ENCODE measurements at places on chromosomes 6 and 20.

- DNase-seq, result no peak
- H3K27me3 ChIP-seq, result no peaks in the 10 kb centered on the region
- H3K4me1 ChIP-seq, result no peaks in the 10 kb centered on the region
- H3K36me3 ChIP-seq, result no peaks in the 10 kb centered on the region
Observed at GRCh38 chr20:16828666-16829305, 80.6 kb downstream of the OTOR start.

DNA sequence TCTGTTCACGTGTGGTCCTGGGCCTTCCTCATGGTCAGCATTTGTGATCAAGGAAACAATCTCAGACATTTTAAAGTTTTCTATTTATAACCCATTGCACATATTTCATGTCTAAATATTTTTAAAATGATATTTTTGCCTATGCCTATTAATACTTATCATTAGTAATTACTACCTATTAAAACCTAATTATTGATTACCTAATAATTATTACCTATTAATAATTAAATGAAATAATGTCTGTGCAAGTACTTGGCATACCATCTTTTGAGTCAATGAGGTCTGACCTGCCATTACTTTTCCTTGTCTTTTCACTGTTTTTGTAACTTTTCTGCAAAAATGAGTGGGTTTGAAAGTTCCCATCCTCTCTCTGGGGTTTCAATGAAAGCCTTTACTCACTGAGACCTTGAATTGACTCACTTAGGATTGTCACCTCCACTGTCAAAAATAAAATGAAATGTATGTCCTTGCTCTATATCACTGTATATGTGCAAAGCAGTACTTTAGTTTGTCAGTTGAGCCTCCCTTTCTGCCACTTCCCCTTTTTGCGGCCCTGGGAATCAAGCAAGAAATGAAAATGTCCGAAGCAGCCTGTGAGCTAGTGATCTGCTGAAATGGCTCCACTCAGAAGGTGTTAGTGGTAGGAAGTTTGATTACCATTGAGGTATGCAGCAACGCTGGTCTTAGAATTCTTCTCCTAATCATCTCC lies 87.8 kb downstream of the L3MBTL3 start:
- H3K27me3 ChIP-seq, result no peaks in the 10 kb centered on the region
- H3K36me3 ChIP-seq, result peaks cover 7% of the 10 kb centered on the region
- no peak overlapping the region for H3K4me3 ChIP-seq
- H3K4me1 ChIP-seq, result no peaks in the 10 kb centered on the region
- H3K27ac ChIP-seq, result no peak overlapping the region

- DNase-seq, result no peak
- H3K4me1 ChIP-seq, result no peaks in the 10 kb centered on the region
- H3K36me3 ChIP-seq, result no peaks in the 10 kb centered on the region
- H3K27me3 ChIP-seq, result no peaks in the 10 kb centered on the region
Observed at GRCh38 chr20:43565758-43566104, 6.9 kb downstream of the SGK2 start.

- H3K36me3 ChIP-seq, result no peaks in the 10 kb centered on the region
- no peak overlapping the region for H3K4me3 ChIP-seq
- H3K27ac ChIP-seq, result no peak overlapping the region
- no peak for DNase-seq
- H3K4me1 ChIP-seq, result no peaks in the 10 kb centered on the region
Observed at GRCh38 chr20:14764511-14765369, 427.3 kb upstream of the FLRT3 start.

- no peaks in the 10 kb centered on the region for H3K27me3 ChIP-seq
- H3K4me1 ChIP-seq, result no peaks in the 10 kb centered on the region
- H3K27ac ChIP-seq, result no peak overlapping the region
- no peak overlapping the region for H3K4me3 ChIP-seq
Observed at GRCh38 chr6:135280375-135281136, 99.4 kb downstream of the MYB start.

- no peak for DNase-seq
- H3K36me3 ChIP-seq, result no peaks in the 10 kb centered on the region
- H3K27ac ChIP-seq, result no peak overlapping the region
- no peaks in the 10 kb centered on the region for H3K27me3 ChIP-seq
- no peaks in the 10 kb centered on the region for H3K4me1 ChIP-seq
Observed at GRCh38 chr6:163118941-163119340, 295.6 kb upstream of the QKI start.

- H3K36me3 ChIP-seq, result no peaks in the 10 kb centered on the region
- no peak for DNase-seq
- H3K27ac ChIP-seq, result no peak overlapping the region
- H3K4me3 ChIP-seq, result no peak overlapping the region
- no peaks in the 10 kb centered on the region for H3K4me1 ChIP-seq
Observed at GRCh38 chr20:54474046-54474445, 1.3 kb upstream of the DOK5 start.

DNA sequence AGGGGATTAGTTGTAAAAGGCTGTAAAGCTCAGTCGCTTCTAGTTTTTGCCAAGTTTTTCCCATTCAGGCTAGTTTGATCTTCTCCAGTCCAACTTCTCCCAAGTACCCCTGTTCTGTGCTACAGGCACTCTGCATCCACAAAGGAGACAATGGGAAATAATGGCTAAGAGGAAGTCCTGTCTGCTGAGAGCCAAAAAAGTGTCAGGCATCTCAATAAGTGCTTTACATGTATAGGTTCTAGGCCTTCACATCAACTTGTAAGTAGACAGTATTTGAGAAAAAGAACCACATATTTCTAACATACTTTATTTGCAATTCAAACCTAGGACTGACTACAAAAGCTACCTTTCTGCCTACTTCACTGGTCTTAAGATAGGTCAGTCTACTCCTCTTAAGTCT lies 4.9 kb downstream of the HTR1B start:
- H3K4me3 ChIP-seq, result no peak overlapping the region
- H3K36me3 ChIP-seq, result no peaks in the 10 kb centered on the region
- H3K4me1 ChIP-seq, result no peaks in the 10 kb centered on the region
- DNase-seq, result no peak

DNA sequence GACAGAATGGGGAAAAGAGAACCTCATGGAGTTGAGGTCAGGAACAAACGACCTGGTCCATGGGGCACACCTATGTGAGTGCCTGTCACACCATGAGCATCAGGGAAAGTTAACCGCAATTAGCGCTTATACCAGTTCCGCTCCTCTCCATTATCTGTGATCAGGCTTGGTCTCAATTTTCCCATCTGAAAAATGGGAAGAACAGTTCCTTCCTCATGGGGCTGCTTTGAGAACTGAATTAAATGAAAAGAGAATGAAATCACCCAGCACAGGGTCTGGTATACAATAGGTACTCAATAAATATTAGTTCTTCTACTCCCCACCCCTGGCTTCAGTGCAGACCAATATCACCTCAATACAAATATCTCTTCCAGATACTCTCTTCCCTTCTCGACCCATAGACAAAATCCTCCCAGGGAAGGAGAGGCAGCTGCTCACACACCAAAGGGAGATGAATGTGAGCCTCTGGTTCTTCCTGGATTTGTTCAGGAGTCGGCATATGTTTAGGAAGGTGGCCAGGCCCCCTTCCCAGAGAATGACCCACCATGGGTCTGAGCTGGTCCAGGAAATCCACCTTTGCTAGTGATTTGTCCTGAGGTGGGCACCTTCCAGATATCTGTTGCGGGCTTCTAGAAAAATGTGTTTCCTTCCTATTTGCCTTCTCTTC lies 2.4 kb upstream of the PTGIS start:
- no peak for DNase-seq
- no peaks in the 10 kb centered on the region for H3K4me1 ChIP-seq
- H3K4me3 ChIP-seq, result no peak overlapping the region
- H3K27me3 ChIP-seq, result no peaks in the 10 kb centered on the region

DNA sequence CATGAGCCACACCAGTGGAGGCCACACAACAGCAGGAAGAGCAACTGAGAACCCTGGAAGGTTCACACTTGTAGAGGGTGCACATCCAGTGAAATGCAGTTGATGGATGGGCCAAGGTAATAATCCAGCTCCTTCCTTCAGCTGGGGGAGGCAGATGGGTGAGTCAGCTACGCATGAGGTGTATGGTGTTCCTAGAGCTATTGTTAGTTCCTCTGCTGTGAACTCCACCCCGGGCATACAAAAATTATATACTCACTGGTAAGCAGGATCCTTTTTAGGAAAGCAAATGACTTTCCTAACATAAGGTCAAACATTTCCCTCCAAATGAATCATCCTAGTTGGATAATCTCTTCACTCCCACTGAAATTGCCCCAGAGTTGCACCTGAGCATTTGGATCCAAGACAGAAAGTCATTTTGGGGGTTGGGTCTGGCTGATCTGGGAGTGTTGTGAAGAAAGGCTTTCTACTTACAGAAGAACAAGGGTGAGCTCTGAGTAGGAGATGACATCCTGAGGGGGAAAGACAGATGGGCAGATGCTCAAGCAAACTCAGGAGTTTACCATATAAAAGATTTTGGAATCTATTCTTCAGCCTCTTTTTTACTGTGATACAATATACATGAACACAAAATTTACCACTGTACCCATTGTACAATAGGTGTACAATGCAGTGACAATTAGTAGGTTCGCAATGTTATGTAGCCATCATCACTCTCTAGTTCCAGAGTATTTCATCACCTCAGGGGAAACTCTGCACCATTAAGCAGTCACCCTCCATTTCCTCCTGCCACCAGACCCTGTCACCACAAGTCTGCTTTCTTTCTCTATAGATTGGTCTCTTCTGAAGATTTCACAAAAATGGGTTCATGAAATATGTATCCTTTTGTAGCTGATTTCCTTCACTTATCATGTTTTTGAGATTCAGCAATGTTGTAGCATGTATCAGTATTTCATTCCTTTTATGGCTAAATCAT lies 11.1 kb downstream of the HLA-F start:
- peaks cover 7% of the 10 kb centered on the region for H3K4me1 ChIP-seq
- H3K36me3 ChIP-seq, result no peaks in the 10 kb centered on the region
- H3K4me3 ChIP-seq, result no peak overlapping the region

- H3K36me3 ChIP-seq, result no peaks in the 10 kb centered on the region
- no peak overlapping the region for H3K27ac ChIP-seq
- DNase-seq, result no peak
- H3K4me1 ChIP-seq, result no peaks in the 10 kb centered on the region
- H3K4me3 ChIP-seq, result no peak overlapping the region
- H3K27me3 ChIP-seq, result no peaks in the 10 kb centered on the region
Observed at GRCh38 chr6:131761060-131761761, 46.6 kb upstream of the ENPP1 start.

- no peak for DNase-seq
- no peaks in the 10 kb centered on the region for H3K36me3 ChIP-seq
- H3K4me1 ChIP-seq, result no peaks in the 10 kb centered on the region
- no peak overlapping the region for H3K4me3 ChIP-seq
- no peaks in the 10 kb centered on the region for H3K27me3 ChIP-seq
Observed at GRCh38 chr6:9766240-9766915, 648.5 kb downstream of the TFAP2A start.

DNA sequence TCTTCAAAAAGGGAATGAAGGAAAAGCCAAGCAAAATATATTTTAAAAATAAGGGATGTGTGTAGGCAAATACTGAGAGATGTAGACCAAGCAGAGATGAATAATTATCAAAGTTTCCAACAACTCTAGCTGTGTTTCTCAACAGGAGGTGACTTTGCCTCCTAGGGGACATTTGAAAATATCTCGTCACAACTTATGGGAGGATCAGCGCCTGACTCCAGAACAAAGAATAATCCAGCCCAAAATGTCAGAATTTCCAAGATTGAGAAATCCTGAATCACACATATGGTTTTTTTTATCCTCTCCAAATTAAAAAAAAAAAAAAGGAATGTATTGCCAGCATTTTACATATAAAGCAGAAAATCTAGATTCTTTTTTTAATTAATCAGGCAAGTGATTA lies 241.2 kb upstream of the ZFP64 start:
- no peaks in the 10 kb centered on the region for H3K27me3 ChIP-seq
- no peaks in the 10 kb centered on the region for H3K4me1 ChIP-seq
- H3K36me3 ChIP-seq, result no peaks in the 10 kb centered on the region
- no peak overlapping the region for H3K27ac ChIP-seq
- no peak overlapping the region for H3K4me3 ChIP-seq

DNA sequence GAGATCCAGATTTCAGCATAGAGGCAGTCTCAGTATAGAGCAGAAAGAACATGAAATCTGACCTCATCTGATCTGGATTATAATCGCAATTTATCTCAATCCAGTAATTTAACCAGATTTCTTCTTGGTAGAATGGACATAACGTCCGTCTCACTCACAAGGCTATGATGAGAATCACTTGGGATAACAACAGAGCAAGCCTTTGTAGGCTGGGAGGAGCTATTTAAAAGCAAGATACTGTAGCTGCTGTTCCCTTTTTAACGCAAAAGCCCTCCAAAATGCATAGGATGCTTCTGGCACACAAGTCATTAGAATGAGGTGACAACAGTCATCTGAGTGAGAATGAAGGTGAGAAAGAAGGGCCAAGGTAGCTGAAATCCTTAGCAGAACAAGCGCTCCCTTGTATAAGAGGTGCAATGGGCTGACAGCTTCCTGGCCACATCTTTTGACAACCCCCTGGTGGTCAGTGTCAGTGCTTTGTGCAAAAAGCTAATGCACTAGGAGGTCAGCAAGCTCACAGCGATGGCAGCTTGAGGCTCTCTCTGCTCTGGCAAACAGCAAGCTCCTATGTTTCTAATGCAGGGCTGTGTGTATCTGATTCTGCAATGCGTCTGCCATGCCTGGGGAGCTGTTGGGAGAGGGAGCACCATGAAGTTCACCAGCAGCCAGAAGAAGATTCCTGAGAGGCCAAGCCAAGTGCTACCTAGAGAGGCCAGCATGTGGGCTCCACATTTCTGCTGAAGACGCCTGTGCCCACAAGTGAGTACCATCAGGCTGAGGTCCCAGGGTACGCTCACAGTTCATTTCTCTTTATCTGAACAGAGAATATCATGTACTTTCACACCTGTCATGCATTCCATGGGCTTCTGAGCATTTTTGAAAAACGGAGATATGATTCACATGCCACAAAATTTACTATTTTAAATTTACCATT lies 16.2 kb downstream of the METTL24 start:
- H3K4me1 ChIP-seq, result no peaks in the 10 kb centered on the region
- no peak overlapping the region for H3K27ac ChIP-seq

DNA sequence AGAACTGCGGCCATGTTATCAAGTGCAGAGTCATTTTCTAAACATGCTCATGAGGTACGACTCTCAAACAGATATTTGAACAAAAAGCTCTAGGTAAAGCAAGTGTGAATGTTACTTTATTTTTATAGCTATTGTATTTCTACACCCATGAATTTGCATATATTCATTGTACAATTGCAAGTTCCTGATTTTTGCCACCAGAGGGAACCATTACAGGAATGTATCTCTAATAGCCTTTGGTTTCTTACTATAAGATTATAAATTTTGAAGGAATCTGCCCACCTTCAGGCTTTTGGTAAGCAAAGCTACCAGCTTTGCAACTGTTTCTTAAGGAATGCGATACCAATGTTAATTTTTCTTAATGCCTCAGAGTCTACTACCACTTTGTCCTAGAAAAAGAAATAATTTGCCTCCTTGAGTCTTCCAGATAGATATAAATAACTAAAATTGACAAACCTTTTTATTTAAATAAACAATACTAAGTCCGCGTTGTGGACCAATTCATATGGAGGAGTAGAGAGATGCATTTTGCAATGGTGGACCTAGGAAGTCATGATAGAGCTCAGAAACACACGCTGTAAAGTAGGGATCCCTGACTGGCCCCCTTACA lies 125.4 kb upstream of the SAMD5 start:
- H3K27me3 ChIP-seq, result no peaks in the 10 kb centered on the region
- no peak overlapping the region for H3K27ac ChIP-seq
- H3K36me3 ChIP-seq, result no peaks in the 10 kb centered on the region
- no peak overlapping the region for H3K4me3 ChIP-seq

GRCh38 chr6:130769861-130770260 lies 57.3 kb upstream of the SMLR1 start:
- H3K4me3 ChIP-seq, result no peak overlapping the region
- DNase-seq, result no peak
- no peaks in the 10 kb centered on the region for H3K27me3 ChIP-seq
- no peaks in the 10 kb centered on the region for H3K4me1 ChIP-seq
- H3K36me3 ChIP-seq, result no peaks in the 10 kb centered on the region
